ENCODE measurements at places on chromosomes 5 and 9.

GRCh38 chr5:55307383-55308253 is at the start of the genes DHX29 and MTREX:
Gene DHX29 (minus strand): TSS chr5:55307694. CDS start chr5:55307573, 121 bp downstream.
Gene MTREX (plus strand): TSS chr5:55307989. CDS start chr5:55308014, 25 bp downstream.
- peak; percentile 98 for DNase-seq

- no peak for DNase-seq
Observed at GRCh38 chr9:16450578-16450977, 419.9 kb downstream of the BNC2 start.

DNA sequence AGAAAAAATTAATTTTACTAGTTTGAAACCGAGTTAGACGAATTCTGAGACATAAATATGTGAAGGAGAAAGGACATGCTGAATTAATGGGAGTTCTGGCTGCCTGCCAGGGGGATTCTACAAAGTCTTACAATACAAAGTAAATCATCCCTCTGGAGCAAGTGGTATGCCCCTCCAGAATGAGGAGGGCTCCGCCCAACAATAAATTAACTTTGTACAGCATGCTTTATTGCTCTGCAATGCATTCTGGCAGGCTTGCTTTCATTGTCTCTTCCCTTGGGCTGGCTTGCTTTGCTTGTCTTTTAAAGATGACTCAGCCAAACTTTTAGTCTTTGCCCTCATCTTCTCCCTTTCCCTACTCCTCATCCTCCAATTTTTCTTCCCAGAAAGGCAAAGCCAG is 11.7 kb upstream of the PCDHB1 start:
- DNase-seq = no peak

DNA sequence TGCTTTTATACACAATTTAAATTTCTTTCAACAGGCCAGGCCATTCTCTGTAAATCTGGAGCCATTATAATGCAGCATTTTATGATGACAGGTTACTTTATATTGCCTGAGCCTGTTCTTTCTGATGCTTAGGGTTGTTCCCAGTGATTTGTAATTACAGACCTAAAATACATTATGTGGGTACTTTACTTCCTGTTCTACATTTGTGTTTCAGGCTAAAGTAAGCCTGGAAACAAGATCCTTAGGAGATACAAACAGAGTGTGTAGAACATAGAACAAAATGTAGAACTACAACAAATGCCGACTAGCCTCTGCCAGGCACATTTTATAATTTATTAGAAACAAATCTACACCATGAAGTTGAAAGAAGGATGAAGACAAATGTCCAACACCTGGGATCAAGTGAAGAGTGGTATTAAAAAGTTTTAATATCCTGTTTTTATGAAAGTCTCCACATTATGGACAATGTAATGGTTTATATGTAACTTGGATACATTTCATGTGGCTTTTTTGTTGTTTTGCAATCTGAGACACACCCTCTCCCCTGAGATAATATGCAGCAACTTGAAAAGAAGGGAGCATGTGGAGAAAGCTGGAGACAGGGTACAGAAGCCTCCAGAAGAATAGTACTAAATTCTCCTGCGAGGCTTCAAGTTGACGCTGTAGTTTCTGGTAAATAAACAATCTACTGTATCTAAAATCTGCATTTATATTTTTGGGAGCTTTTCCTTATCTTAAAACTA is 46.9 kb downstream of the VCAN start:
- DNase-seq = no peak

GRCh38 chr9:72271613-72272478 is 93.2 kb downstream of the ZFAND5 start:
- DNase-seq = no peak

GRCh38 chr5:18433336-18433735 is 799.1 kb downstream of the TAF11L14 start:
- DNase-seq = no peak

- DNase-seq = peak; percentile 86
Observed at GRCh38 chr9:114098021-114098935, 814 bp downstream of the KIF12 start.

DNA sequence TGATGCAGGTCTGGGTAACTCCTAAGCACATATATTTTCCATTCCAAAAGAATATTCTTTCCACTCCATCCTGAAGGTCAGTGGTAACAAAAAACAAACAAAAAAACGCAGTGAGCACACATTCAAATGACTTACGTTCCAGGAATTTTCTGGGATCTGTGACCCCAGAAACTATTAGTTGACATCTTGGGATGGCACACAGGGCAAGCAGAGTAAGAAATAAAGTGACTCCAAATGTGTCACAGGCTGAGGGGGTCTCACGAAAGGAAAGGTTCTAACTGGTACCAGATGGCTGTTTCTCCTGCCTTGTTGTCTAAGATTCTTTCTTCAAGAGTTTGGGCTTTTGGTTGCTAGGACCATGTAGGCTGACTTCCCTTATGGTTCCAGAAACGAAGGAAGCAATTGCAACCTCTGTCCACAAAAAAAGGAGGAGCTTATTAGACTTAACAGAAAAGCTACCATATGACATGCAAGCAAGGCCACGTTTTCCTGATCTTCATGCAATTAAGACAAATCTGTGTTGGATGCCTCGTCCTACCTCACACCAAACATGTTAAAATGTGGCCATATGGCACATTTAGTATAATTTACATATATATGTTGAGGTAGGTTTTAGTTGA is 32.7 kb downstream of the PTGS1 start:
- DNase-seq = no peak

DNA sequence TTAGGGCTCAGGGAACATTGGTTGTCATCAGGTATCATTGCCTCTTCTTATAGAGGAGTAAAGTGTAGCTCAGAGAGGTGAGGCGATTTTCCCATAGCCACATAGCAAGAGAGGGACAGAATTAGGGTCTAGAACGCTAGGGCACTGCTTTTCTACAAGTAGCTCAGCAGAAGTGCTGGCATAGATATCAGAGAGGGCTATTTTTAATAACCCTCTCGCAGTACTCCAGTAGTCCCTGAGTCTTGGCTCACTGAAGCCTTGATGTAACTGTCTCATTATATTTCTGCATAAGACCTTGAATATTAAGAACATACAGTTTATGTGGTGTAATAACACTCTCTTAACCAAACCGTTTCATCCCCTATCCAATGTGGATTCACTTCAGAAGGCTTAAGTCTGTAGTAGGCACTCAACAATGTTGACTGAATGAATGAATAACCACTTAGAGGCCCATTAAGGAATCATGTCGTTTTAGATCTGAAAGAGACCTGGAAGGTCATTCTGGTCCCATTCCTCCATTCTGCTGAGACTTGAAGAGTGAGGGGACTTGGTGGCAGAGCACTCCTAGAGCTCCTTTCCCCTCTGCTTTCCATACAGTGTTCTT is 4.7 kb upstream of the FRMPD1 start:
- DNase-seq = no peak

DNA sequence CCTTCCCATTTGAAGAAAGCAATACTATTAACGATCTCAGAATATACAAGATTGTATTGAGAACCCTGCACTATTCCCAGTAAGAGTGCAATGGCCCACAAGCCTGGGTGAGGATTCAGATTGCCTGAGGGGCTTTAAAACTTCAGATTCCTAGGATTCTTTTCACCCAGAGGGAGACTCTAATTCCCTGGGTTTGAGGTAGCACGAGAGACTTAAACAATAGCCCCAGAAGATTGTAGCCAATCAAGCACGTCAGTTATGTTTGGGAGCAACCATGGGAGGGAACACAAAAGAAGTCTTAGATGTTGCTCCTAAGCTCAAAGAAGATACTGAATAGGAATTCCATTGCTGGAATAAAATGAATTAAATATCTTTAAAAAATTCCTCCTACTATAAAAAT is 17.9 kb downstream of the MRPS27 start:
- no peak for DNase-seq

DNA sequence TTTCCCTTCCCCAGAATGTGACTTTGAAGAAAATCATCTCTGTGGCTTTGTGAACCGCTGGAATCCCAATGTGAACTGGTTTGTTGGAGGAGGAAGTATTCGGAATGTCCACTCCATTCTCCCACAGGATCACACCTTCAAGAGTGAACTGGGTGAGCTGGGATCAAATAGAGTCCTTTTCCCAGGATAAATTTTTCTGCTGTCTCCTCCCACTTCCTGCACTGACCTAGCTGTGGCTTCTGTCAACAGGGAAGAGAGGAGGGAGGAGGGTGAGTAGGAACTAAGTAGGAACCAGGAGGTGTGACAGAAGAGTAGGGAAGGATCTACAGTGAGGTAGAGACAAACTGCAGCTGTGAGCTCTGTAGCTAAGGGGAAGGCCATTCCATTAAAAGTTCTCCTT is 69.3 kb downstream of the MAMDC2 start:
- DNase-seq = no peak

GRCh38 chr5:119292701-119293515 is 62.9 kb upstream of the TNFAIP8 start:
- DNase-seq = no peak

DNA sequence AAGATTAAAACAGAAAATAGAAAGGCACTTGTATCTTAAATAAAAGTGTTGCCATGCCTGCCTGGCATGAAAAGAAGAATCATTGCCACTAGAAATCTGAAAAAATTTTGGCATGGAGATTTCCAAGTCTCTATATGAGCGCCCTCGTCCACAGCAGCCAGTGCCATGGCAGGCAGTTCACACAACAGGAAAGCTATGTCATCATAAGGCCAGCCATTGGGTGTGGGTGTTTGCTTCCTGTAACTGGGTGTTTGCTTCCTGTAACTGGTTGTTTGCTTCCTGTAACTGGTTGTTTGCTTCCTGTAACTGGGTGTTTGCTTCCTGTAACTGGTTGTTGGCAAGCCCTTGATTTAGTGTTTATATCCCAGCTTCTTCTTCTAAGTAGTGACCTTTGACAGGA is 446.7 kb downstream of the IRX1 start:
- DNase-seq = no peak

GRCh38 chr5:55620009-55620765 is 85.4 kb upstream of the PLPP1 start:
- no peak for DNase-seq

GRCh38 chr5:149886692-149887470 is 57.7 kb downstream of the PDE6A start:
- DNase-seq = no peak

- DNase-seq = no peak
Observed at GRCh38 chr5:17037751-17038150, 101.7 kb upstream of the MYO10 start.

DNA sequence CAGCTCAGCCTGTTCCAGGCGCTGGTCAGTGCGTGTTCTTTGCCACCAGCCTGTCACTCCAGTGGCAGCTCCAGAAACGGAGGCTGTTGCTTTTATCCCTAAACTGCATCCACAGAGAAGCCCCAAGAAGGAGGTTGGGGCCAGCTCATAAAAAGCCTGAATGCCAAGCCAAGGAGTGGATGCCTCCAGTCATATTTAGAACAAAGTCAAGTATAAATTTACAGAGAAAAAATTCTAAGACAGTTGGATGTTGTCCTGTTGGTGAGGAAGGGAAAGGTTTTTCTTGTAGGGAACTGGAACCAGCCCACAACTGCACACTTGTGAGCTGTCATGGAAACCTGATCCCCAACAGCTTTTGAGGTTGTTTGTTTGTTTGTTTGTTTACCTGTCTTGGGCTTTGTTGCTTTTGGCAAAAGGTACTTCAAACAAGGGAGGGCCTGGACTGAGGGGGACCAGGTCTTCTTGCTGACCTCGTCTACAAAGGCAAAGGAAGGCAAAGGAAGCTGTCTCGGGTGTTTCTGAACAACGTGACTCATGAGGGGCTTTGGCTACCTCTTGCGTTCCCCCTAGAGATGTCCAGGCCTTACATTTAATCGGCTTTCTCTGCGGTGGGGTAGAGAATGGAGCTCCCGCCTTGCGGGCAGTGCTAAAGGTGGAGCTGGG is 36.7 kb downstream of the OLFML2A start:
- DNase-seq = no peak

- no peak for DNase-seq
Observed at GRCh38 chr9:4886698-4887097, 94.0 kb downstream of the RCL1 start.

- no peak for DNase-seq
Observed at GRCh38 chr5:19314840-19315239, 673.2 kb downstream of the CDH18 start.

DNA sequence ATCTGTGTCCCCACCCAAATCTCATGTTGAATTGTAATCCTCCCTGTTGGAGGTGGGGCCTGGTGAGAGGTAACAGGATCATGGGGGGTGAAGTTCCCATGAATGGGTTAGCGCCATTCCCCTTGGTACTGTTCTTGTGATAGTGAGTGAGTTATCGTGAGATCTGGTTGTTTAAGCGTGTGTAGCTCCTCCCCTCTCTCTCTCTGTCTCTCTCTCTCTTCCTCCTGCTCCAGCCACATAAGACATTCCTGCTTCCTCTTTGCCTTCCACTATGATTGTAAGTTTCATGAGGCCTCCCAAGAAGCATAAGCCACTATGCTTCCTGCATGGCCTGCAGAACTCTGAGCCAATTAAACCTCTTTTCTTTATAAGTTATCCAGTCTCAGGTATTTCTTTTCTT is 28.8 kb downstream of the C5orf15 start:
- no peak for DNase-seq

- no peak for DNase-seq
Observed at GRCh38 chr5:108561416-108562204, 179.7 kb upstream of the FBXL17 start.

DNA sequence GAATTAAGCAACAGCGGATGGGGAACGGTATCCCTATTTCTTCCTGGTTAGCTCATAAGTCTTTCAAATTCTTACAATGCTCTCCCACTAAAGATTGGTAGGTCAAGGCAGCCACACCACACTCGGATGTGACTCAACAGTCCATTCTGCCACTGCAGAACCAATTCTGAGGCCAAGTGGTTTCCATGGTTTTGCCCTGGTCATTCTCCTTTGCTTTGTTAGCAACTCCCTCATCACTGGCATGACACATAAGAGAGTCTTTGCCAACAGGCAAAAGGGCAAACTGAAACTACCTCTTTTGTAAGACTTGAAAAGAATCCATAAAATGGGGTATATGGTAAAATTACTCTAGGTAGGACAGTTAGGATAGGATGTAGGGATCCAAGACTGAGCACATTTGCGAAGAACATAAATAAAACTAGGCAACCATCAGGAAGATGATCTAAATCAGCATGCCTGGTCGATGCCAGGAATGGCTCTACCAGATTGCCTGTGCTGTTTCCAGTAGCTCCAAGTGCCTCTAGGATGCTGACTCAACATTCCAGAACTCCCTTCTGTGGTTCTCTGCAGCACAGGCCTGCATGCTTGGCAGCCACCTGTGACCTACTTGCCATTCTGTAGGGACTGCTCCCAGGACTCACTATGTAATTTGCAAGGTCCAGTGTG is 105.4 kb downstream of the DCP2 start:
- no peak for DNase-seq

- no peak for DNase-seq
Observed at GRCh38 chr9:133321411-133321935, 14.5 kb downstream of the SURF6 start.

GRCh38 chr9:116094846-116095245 is 58.7 kb upstream of the PAPPA start:
- DNase-seq = no peak

DNA sequence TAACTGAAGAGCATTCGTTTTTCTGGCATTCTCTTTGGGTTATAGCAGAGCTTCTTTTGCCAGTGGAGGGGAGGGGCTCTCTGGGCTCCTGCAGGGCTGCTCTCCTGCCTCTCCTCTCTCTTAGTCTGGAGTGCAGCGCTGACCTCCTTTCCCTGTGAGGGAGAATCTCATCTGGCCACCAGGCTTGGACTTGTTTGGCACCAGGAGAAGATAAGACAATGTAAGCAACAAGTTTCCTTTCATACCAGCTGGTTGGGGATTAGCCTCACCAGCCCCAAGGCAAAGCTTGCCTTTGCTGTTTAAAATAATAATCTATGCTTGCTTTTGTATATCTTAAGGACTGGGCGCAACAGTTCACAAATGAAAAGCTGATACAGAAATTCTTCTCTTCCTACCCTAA is 196.4 kb downstream of the TLE4 start:
- DNase-seq = no peak

All from lower leg skin (tissue), 4 donors.